ENCODE measurements at places on chromosomes 13 and 19.
A peak's percentile ranks its signal among the peaks of the same experiment; 100 is the strongest.

DNA sequence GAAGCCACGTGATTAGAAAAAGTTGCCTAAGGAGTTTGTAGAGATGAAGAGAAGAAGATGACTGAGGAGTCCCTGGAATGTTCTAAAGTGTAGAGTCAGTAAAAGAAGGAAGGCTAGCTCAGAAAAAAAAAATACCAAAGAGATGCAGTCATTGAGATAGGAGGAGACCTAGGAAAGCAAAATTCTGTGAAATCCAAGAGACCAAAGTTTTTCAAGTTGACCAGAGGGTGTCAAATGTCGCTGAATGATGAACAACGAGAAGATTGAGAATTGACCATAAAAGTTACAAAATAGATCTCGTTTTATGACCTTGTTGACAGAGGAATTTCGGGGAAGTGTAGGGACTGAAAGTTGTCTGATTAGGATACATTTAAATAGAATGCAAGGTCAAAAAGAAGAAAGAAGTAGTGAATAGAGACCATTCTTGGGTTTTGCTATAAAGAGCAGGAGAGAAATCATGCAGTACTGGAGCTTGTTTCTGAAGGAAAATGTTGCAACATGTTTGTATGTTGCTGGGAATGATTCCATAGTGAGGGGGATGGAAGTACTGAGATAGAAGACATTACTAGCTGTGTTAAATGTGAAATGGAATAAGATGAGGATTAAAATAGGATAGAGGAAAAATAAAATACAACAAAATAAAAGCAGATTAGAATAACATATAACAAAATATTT lies 30.2 kb upstream of the HTR2A start:
- DNase-seq = no peak

DNA sequence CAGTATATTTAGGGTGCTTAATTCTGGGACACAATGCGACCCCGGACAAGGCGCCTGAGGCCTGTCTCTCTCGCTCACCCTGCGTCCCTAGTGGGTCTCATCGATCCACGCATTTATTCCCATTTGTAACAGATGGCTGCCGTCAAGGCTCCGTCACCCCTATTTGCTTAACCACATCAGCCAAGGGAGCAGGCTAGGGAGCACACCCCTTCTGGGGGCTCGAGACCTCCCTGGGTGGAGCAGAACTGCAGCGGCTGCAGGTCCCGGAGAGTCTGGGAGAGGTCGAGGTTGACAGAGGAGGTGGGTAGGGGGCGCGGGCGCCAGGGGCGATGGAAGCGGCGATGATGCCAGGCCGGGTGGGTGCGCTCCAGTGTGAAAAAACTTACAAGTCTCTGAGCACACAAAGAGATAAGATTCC lies 507 bp downstream of the ALG5 start:
- DNase-seq = peak; percentile 43

DNA sequence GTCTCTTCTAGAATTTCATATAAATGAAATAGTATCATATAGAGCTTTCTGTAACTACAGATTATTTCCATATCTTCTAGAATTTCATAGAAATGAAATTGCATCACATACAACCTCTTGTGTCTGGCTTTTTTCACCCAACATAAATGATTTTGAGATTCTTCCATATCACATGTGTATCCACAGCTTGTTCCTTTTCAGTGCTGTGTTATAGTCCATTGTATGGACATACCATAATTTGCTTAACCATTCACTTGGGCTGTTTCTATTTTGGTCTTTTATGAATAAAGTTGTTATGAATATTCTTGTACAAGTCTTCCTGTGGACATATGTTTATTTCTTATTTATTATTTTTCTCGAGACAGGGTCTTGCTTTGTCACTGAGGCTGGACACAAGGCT lies 11.7 kb downstream of the TPRX1 start:
- no peak for DNase-seq

- DNase-seq = no peak
Observed at GRCh38 chr13:21014139-21014501, 47.3 kb downstream of the LATS2 start.

DNA sequence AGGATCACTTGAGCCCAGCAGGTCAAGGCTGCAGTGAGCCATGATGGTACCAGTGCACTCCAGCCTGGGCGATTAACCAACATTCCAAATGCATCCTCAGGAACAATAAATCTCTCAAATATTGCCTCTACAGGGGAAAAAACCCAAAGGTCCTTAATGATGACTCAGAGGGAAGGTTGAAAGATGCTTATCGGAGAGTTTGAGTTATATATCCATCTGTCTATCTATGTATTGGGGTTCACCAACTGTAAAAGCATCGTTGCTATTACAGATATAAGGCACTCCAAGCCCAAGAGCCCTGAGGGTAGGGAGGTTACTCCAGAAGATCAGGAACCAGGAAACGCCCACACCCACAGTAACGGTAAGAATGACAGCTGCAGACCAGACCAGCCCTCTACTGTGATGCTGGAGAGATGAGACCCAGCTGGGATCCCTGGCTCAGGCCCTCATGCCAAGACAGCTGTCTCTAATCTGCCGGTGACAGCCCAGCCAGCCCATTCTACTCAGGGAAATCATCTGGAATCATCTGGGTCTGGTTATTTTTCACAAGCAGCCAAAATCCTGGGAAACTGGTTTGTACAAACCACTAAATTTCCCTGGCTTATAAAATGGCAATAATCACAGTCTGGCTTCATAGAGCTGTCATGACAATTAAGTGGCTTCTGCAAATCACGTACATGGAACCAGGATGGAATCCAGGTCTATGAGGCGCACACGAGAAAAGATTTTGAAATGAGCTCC lies 23.8 kb downstream of the TEX101 start:
- peak; percentile 21 for DNase-seq

All from naive thymus-derived CD4-positive, alpha-beta T cell (primary cell).